Common myeloid progenitor, CD34-positive (primary cell): ENCODE measurements at places on chromosomes 3 and 15.
A peak's percentile ranks its signal among the peaks of the same experiment; 100 is the strongest.

DNA sequence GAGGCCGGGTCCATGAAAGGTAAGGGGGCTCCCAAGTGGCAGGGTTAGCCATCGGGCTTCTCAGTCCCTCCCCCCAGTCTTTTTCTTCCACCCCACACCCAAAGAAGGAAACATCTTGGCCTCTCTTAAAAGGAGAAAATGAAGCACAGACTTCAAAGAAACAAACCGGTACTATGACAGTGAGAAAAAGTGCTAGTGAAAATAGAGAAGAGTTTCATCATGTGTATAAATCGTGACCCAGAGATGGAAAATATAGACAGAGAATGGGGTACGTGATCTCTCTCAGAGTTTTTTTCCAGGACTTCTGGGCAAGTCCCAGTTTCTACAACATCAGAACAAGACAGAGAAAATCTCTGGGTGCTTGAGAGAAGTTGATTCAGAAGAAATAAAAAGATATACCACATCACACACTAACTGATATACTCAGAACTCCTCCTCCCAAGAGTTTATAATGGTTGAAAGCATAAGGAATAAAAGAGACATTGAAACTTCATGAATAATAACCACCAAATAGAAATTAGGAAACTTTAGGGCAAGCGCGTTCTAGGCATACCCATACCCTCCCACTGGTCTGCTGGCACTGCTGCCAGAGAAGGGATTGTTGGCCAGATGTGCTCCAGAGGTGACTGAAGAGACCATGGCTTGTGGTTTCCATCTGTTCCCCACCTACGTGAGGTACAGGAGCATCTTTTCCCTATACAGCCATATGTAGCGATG, 318.9 kb upstream of the CHRM5 start:
- DNase-seq = no peak

DNA sequence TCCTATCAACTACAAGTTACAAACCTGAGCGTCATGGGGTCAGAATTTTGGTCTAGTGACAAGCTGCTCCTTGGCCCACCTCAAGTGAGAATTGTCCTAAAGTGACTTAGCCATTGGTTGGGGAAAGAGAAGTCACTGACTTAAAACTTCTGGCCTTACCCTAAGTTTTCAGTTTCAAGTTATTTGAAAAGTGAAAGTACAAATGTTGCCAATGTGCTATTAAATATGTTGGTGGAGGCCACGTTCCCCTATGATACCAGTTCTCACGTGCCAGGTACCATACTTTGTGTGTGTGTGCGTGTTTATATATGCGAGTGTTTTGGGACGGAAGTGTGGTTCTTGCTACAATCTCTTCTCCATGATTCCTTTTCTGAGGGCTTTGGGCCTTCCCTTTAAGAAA, 22.6 kb upstream of the RASGRP1 start:
- DNase-seq = peak; percentile 20

GRCh38 chr15:86164232-86164898, 84.7 kb downstream of the AGBL1 start:
- DNase-seq = no peak

DNA sequence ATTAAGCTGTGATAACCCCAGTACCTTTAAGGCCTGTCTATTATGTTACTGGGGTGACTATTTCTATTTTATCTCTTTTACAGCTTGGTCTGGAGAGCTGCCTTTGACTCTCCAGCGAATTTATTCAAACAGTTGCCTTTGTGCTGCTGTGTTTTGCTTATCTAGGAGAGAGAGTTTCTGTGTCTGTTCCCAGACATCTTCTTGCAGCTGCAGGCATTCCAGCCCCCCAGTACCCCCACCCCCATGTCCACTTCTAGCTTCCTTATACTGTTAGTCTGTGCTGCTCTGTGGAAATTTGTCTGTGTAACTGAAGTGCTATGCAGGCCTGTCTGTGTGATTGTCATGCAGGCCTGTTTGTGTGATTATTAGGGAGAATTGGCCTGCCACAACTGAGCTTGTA, 713.7 kb upstream of the SEMA6D start:
- DNase-seq = no peak

DNA sequence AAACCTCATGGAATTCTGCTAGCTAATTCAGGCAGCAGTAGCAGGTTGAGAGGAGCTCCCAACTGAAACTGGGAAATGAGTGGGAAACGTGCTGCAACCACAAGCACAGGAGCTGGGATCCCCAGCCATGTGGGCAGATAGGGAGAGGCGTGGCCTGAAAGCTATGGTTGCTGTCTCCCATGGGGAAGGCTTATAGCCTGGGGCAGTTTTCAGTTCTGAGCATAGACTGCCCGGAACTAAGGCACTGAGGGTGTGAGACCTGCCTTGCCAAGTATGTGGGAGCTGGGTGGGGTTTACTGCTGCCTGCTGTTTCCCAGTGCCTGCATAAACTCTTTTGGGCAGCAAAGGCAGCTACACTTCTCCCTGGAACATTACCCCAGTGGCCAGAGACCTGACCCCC, 229.5 kb downstream of the TUSC7 start:
- no peak for DNase-seq

- peak; percentile 46 for DNase-seq
Observed at GRCh38 chr3:146189519-146190173, 28.7 kb upstream of the PLOD2 start.

DNA sequence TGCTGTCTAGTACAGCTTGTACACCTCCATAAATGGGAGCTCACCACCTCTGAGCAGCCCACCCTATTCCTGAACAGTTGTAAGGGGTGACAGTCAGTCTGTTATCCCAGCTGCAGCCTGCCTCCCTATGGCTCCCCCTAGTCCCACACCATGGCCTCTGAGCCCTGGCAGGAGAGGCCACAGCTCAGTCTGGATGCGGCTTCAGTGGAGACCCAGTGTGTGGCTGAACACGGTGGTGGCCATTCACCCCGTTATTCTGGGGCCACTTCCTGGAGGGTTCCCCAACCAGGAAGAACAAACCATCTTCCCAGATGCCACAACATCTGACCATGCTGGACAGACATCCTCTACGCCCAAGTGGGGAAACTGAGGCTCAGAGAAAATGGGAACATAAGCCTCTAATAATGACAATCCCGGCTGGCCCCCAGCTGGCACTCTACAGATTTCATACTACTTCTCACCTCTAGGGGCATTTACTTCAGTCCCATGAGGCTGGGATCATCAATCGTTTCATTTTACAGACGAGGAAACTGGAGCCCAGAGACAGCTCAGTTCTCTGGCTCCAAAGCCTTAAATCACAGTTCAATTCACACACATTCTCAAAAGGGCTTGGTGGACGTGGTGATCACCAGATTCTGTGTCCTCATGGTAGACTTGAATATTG, 9.2 kb upstream of the GRIP2 start:
- DNase-seq = peak; percentile 19

GRCh38 chr3:156321945-156322344, 201.6 kb downstream of the KCNAB1 start:
- no peak for DNase-seq

GRCh38 chr15:73697033-73697467, 12.9 kb downstream of the CD276 start:
- DNase-seq = peak; percentile 99

GRCh38 chr3:157110761-157111278, 49.1 kb downstream of the CCNL1 start:
- DNase-seq = no peak

DNA sequence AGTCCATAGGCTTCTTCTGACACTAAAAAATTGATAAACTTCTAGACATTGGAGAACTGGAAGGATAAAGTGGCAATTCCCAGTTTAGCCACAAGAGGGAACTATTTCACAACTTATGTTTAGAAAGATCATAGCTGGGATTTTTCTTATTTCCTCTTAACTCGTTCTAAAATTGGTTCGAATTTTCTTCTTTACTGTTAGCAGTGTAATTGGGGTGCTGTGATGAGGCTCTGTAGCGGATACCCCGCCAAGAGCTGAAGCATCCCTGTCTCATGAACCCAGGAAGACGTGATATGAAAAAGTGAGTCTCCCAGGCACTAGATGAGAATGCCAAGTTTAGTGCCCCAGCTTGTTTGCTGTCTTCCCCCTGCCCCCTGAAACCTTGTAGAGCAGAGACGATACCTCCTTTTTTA, 85.1 kb downstream of the PDCD6IP start:
- peak; percentile 66 for DNase-seq

DNA sequence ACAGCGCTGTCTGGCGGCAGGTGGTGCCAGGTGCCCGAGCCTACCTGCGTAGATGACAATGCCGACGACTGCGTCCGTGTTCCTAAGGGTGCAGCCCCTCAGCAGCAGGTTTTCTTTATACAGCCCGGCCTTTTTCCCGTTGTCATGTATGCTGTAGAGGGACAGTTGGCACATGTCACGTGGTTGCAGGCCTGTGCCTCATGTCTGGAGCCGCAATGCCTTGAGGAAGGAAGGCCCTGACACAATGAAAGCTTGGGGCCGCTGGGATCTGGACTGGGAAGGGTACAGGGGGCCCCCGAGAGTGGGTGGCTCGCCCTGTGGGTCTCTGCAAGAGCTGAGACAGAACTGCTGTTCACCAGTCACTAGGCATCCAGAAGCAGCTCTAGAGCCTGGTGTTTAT, 136.0 kb downstream of the ATP10A start:
- DNase-seq = no peak

DNA sequence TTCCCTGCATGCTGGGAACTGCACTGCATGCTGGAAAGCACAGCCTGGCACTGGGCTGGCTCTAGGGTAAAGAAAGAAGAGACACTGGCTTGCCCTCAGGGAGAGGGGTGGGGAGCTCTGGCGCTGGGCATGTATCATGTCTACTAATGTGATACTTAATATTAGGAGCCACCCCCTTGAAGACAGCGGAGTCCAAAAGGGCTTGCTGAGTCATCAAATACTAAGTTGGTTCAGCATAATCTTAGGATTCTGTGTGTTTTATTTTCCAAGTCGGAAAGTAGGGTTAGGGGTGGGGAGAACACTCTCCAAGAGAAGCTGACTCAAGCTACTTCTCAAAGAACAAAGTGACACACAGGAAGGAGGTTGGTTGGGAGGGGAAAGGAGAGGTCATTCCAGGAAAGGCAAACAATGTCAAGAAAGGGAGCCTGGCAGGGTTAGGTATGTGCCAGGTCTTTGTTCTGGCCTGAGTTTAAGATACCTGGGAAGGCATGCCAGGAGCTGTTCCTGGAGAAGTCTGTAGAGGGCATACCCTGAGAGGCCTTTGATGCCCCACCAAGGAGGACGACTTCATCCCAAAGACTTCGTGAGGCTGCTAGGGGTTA, 237.8 kb upstream of the NR2E3 start:
- no peak for DNase-seq

DNA sequence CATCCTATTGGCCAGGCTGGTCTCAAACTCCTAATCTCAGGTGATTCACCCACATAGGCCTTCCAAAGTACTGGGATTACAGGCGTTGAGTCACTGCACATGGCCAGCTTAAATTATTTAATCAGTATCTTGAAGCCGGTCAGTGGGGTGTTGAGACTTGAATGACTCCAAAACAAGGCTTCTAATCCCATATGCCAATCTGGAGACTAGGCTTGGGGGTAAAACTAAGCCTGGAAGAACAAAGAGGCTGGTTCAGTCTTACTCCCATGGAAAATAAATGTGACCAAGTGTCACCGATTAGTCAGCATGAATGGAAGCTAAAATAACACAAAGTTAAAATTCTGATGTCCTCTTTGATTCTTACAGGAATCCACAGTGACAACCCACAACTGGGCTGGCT, 509.1 kb downstream of the FOXP1 start:
- no peak for DNase-seq

DNA sequence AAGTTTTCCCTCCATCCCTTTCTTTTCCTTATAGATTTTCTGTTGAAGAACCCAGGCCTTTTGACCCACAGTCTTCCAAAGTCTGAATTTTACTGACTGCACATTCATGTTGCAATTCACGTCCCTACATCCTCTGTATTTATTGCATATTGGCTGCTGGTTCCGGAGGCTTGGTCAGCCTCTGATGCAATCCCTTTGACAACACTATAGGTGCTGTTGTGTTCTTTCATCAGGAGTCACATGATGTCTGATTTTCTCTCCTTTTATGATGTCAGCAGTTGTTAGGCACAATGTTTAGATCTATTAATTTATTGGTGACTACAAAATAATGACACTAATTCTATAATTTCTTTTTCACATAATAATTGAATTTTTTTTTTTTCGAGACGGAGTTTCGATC, 8.7 kb downstream of the CYP1A1 start:
- no peak for DNase-seq

DNA sequence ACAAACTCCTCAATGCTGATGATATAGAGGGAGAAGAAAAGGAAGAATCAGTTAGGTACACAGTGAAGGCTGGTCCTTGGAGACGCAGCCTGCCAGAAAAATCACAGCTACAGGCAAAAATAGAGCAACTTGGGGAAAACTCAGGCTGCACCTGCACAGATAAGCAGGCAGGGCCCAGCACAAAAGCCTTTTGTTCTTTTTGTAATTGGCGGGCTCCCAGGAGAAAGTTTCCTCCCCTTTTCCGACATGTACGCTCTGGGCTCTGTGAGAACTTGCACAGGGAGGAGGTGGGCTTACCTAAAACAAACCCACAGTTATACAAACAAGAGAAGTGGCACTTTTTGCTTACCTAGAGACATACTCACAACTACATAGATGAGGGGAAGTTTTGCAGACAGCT, 813.4 kb upstream of the EPHA6 start:
- no peak for DNase-seq

DNA sequence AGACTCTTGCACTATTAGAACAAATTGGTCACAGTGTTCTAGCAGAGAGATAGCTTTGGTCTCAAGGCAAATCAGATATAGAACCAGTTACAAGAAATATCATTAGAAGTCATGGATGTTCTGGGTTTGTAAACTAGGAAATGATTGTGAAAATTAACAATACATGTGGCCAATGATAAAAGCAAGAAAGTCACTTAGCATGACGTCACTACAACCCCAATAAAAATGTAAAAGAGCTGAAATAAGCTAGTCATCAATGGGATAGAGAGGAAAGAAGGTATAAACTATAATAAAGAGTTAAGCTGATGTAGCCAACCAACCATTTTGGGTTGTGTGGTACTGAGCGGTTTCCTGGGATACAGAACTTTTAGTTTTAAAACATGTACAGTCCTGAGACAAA, 32.1 kb upstream of the KCNH8 start:
- DNase-seq = no peak

- DNase-seq = no peak
Observed at GRCh38 chr15:74418575-74419338, 15.0 kb downstream of the SEMA7A start.

GRCh38 chr3:190585805-190586630, 72.1 kb downstream of the IL1RAP start:
- peak; percentile 18 for DNase-seq

DNA sequence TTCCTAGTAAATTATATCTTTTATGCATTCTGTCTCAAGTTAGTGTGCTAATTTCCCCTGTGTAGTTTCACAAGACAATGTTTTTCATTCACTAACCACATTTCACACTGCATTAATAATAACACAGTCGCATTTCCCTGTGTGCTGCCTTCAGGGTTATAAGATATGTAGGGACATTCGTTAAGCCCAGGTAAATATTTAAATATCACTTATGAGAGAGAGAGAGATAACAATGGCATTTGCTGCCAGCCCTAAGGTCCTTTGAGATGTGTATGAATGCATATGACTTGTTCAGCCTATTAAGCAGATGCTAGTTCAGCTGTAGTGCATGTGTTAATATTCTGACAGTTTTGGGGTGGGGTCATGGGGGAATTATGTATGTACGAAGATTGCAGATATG, 876.7 kb downstream of the NAALADL2 start:
- no peak for DNase-seq

GRCh38 chr3:44867421-44868111, 5.9 kb downstream of the TMEM42 start:
- DNase-seq = no peak

GRCh38 chr3:71171247-71171646, 412.3 kb downstream of the FOXP1 start:
- no peak for DNase-seq

- DNase-seq = no peak
Observed at GRCh38 chr3:12303534-12303933, 14.7 kb downstream of the PPARG start.
